ENCODE measurements at places on chromosomes 5 and 9. TPM values are rescaled to one million over a fixed set of nuclear protein-coding genes. Genes with fewer than 3 reads are reported as not detected.

Gene FPGS
- 60.2 TPM for polyA plus RNA-seq

Gene GPR151
- not detected for polyA plus RNA-seq

Gene INSL6
- polyA plus RNA-seq = not detected

Gene PCDHB6
- 0.25 TPM for polyA plus RNA-seq

Gene IL4
- 0.34 TPM for polyA plus RNA-seq

Gene UGCG
- polyA plus RNA-seq = 73.6 TPM

Gene CDC25C
- 2.9 TPM for polyA plus RNA-seq

Gene ABO
- not detected for polyA plus RNA-seq

Gene PCDHGA4
- 8.6 TPM for polyA plus RNA-seq

Gene GMCL2
- not detected for polyA plus RNA-seq

Measured in GM23248 (cell line).